ENCODE measurements at places on chromosomes 16 and 17.

GRCh38 chr17:49576088-49576916 is 631 bp downstream of the NXPH3 start:
- DNase-seq: no peak

DNA sequence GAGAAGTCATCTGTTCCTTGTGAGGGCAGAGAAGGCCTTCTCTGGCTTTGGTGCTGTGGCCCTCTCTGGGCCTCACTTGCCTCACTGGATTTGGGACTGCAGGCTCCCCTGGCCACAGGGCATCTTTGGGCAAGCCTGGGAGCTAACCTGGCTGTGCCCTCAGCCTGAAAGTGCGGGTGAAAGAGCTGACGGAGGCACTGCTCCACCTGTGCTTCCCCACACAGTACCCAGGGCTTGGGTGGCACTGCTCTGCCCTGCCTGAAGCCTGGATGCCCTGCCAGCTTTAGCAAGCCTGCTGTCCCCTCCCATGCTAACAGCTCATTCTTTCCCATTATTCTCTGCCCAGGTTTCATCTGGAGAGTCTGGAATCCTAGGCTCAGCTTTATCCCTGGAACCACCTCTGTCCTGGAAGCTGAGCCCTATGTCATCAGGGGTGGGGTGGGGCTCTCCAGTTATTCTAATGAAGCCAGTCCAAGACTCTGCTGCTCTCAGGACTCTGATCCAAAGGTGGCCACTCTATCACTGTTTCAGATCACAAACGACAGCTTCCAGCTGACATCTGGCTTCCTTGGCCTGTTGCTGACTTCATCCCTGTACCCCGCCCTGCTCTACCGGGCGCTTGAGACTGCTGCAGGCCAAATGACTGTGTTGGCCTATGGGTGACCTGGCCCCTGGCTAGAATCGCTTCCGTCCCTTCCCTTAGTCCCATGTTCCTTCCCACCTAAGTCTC is 29.3 kb downstream of the HIC1 start:
- DNase-seq: no peak

DNA sequence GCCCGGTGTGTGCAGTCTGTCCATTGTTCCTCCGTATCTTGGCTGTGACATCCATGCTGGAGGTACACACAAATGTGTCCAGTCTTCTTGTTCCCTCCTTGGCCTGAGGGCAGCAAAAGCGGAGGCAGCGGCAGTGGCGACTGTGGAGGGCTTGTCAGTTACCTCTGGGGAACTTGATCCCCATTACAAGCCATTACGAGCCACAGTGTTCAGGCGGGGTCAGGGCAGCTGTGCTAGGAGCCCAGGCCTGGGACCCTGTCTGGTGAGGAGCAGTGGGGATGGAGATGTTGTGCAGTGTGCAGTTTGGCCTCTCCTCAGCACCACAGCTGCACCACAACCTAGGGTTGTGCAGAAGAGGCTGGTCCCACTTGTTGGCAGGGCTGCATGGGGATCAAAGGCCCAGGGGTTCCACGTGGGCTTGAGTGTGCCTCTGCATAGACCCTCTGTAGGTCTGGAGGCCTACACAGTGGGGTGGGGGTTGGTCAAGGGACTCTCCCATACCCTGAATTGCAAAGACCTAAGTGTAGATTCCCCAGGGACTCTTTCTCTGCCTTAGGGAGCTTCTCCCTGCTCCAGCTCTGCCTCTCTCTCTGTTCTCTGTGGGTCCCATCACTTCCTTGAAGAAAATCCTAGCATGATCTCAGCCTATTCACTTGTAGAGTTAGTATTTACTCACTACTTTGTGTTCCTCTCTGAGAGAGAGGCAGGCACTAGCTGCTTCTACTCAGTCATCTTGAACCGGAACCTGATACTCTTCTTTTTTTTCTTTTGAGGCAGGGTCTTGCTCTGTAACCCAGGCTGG is 58.8 kb downstream of the SLFN11 start:
- no peak for DNase-seq

GRCh38 chr16:3431779-3432219 is 11.5 kb downstream of the ZNF597 start:
- peak; percentile 75 for DNase-seq

DNA sequence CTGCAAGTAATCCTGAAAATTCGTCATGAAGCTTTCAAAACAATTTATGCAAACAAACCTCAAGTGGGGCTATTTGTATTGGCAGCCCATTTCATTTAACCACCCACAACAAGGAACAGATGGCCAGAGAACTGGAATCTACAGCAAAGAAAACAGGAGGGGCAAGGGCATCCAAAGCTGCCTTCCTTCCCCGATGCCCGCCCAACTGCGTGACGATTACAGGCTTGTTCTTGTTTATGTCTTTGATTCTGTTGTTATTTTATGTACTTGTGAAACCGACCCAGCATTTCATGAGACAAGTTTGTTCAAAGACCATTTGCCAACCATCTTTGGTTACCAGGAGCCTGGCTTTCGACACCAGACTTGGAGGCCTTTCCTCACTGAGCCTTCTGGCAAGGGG is 59.1 kb upstream of the IRX6 start:
- no peak for DNase-seq

- DNase-seq: no peak
Measured at GRCh38 chr16:87949071-87949744, 2.0 kb upstream of the BANP start.

GRCh38 chr16:72814226-72814625 is 233.7 kb downstream of the ZFHX3 start:
- DNase-seq: no peak

- DNase-seq: no peak
Measured at GRCh38 chr16:12708266-12708665, 95.4 kb downstream of the CPPED1 start.

All from naive thymus-derived CD8-positive, alpha-beta T cell (primary cell).